Heart right ventricle (tissue), 16 donors: ENCODE measurements at places on chromosomes 2 and 18.

GRCh38 chr2:100283724-100284501 lies 38.4 kb downstream of the LONRF2 start:
- DNase-seq, result no peak

GRCh38 chr2:96550787-96551604 lies 14.4 kb downstream of the ARID5A start:
- no peak for DNase-seq

- no peak for DNase-seq
These were observed 6.6 kb upstream of the CAB39 start for GRCh38 chr2:230706053-230706521.

GRCh38 chr2:11669454-11670291 lies at the start of gene NTSR2:
TSS of gene NTSR2 (minus strand) at chr2:11670195. CDS start at chr2:11670129, 66 bp downstream.
- peak; percentile 65 for DNase-seq

GRCh38 chr2:75403991-75404428 lies 156.7 kb downstream of the EVA1A start:
- DNase-seq, result no peak

- DNase-seq, result no peak
These were observed 686 bp upstream of the PNO1 start for GRCh38 chr2:68157002-68157401.
